CD4-positive, alpha-beta T cell treated with Interleukin-10 for 1 hour (primary cell): ENCODE measurements at places on chromosomes 16 and 17.

DNA sequence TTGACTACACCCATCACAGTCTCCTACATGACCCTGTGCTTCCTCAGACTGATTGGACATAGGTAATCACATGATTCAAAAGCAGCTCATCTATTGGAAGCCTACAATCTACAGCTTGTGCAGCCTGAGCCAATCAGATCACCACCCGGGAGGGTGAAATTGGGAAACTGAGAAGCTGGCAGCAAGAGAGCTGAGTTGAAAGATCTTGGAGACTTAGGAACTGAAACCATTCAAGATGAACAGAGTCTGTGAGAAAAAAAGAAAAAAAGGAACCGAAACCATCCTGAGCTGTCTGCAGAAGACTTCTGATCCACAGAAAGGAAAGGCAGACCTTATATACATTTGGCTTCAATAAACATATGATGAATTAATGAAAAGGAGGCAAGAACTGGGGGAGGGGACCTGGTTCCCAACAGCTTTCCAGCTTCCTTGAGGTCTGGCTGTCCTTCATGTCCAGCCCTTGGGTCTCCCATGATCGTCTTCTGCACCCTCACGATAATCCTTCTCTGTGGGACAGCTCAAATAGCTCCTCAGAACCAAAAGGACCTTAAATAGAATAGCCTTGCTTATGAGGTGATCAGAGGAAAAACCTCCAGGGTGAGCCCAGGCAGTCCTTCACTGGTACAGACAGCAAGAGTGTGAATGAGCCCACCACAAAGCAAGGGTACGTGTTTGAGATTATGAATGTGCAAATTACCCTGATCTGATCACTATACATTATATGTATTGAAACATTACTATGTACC is 32.6 kb downstream of the PLXDC1 start:
- DNase-seq, result peak; percentile 7

DNA sequence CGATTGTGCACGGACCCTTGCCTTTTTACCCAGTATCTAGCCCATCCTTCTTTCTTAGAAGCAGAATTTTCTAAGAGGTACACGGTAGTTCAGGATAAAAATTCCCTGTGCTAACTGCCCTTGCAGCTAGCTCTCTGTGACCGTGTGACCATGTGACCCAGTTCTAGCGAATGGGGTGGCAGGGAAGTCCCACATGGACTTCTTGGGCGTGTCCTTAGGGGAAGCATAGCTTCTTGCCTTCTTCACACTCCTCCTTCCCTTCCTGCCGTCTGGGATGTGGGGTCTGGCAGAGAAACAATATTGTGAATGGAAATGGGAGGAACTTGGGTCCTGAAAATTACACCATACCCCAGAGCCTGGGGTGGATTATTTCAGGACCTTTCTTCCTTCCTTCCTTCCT is 670.7 kb downstream of the MAF start:
- DNase-seq, result no peak

DNA sequence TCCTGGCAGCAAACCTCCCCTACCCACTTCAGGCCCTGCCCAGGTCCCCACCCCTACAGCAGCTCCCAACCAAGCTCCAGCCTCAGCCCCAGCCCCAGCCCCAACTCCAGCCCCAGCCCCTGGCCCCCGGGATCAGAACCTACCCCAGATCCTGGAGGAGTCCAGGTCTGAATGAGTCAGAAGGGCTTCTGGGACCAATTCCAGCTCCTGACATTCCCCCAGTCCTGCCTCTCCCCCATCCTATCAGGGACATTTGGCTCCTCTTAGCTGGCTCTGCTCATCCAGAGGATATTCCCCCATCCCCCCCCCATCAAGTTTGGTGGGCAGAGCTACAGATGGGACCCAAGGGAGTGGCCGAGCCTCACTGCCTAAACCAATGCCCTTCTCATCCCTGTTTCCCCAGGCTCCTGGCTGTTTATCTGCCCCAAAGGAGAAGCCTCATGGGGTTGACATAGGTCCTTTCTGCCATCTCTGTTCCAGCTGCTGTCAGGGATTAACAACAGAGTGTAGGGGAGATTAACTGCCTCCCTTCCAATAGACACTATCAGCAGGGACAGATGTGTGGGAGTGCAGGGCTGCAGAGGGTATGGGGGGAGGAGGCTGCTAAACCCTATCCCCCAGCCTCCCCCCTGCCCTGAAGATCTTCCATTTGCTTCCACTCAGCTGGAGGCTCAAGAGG is 16.5 kb downstream of the CNTNAP1 start:
- no peak for DNase-seq

DNA sequence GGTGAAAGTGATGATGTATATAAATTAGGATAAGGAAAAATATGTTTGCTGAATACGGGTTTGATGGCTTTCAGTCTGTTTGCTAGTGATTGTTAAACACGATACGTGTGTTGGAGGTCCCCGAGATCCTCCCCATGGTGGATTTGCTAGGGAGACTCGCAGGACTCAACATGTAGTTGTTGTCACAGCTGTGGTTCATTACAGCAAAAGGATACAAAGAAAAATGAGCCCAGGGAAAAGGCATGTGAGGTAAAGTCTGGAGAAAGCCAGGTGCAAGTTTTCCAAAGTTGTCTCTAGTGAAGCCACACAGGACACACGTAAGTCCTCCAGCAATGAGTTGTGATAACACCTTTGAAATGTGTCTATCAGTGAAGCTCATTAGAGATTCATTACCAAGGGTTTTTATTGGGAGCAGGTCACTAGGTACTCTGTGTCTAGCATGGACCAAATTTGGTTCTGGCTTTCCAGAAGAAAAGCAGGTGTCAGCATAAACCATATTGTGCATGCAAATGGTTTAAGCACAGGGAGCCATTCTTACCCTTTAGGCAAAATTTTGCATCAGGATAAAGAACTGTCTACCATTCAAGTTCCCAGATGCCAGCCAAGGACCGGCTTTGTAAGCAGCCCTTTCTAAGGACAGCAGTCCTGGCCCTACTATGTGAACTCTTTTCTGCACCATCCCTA is 215.2 kb upstream of the WSCD1 start:
- no peak for DNase-seq

DNA sequence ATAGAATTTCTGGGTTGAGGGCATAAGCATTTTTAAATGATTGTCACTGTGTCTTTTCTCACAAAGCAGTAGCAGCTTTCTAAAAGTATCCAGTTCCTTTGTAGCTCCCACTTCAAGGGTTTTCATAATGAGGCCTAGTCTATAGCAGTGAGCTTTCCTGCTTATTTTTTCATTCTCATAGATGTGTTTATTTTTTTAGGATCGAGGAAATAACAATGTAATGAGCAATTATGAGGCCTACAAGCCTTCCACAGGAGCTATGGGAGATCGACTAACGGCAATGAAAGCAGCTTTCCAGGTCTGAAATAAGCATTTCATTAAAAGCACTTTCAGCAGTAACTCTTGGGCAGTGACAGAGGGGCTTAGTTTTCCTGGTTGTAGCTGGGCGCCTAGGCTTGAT is 10.6 kb upstream of the PSMC5 start:
- DNase-seq, result no peak

GRCh38 chr17:45143767-45144198 is 4.5 kb upstream of the HEXIM1 start:
- DNase-seq, result peak; percentile 20

- DNase-seq, result no peak
Measured at GRCh38 chr17:30351735-30352134, 17.9 kb upstream of the TMIGD1 start.

GRCh38 chr16:56607675-56608042 is 725 bp upstream of the MT2A start:
- no peak for DNase-seq

GRCh38 chr17:40551879-40552768 is 13.1 kb downstream of the CCR7 start:
- DNase-seq, result no peak

DNA sequence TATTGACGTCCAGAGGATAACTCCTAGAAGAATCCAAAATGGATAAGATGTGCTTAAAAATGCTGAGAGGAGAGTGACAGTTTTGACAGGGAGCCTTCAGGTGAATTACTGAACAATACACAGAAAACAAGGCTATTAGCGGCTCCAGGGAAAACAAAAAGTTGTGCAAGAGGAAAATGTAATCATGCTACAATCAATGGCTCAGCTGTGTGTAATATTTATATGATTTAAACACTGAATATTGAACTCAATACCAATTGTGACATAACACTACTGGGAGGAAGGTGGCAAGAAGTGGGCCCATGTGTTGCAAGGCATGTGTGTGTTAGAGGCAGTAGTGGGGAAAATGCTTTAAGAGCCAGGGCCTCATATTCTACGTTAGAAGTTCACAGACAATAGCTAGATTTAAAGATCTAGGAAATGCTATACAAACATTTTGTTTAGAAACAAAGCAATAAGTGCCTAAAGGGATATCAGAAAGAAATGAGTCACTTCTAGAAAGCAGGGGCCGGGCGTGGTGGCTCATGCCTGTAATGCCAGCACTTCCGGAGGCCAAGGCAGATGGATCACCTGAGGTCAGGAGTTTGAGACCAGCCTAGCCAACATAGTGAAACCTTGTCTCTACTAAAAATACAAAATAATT is 253.2 kb upstream of the IRX5 start:
- no peak for DNase-seq
